Aorta (tissue), 5 donors: ENCODE measurements at places on chromosomes 3 and 15. TPM values are rescaled to one million over a fixed set of nuclear protein-coding genes. Genes with fewer than 3 reads are reported as not detected.

MASP1 gene
- polyA plus RNA-seq, result 2.7 TPM

C2CD4B gene
- polyA plus RNA-seq, result not detected

TMOD2 gene
- polyA plus RNA-seq, result 5.8 TPM

DNA sequence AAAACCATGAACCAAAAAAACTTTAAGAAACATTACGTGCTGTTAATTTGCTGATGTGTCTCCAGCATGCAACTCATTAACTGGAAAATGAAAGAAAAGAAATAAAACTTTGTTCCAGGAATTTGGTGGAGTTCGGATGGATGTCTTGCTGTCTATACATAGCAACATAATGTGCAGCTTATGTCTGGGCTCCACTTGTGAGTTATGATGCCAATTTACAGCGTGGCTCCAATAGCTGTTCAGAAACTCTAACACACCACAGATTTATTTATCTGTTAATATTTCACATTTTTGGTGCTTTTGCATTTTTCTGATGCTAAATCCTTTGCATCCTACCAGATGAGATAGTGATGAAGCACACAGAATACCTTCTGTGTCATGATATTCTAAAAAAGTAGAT, 45.1 kb downstream of the MAP4 start:
- no peak for DNase-seq

DNA sequence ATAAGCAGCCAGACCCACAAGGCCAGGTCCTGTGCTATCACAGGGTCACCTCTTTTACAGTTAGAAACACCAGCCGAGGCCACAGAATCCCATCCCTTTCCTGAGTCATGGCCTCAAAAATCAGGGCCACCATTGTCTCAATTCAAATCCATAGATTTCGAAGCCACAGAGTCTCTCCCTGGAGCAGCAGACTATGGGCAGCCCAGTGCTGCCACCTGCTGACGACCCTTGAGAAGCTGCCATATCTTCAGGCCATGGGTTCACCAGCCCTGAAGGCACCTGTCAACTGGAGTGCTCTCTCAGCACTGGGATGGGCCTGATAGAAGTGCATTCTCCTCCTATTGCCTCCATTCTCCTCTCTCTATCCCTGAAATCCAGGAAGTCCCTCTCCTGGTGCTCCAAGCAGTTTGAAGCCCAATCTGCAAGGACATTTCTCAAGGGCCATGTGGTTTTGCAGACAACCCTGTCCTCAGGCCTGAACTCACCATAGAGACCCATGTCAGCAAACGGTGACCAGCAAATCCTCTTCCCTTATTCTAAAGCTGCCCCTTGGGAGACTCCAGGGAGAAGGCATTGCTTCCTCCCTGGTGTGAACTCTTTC, 39.6 kb downstream of the TGM4 start:
- peak; percentile 88 for DNase-seq

GRCh38 chr3:99248130-99248529, 346.6 kb upstream of the DCBLD2 start:
- no peak for DNase-seq

DNA sequence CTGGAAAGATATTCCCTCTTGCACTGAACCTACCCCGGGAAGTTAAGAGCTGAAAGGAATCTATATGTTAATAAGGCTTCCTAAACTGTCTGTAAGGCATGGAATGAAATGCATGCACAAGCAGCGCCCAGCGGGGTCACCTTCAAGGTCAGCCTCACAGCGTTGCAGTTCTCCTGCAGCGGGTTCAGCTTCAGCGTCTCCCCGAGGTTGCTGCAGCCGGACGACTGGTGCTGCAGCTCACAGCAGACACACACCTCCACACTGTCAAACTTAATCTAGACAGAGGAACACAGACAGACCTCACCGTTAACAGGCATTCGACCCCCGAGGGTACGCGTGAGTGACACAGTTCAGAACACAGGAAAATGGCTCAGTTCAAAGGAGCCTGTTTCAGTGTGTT, 73.3 kb downstream of the NSMCE3 start:
- peak; percentile 42 for DNase-seq

GRCh38 chr15:52879904-52880303, 89.8 kb upstream of the ONECUT1 start:
- DNase-seq, result no peak

DNA sequence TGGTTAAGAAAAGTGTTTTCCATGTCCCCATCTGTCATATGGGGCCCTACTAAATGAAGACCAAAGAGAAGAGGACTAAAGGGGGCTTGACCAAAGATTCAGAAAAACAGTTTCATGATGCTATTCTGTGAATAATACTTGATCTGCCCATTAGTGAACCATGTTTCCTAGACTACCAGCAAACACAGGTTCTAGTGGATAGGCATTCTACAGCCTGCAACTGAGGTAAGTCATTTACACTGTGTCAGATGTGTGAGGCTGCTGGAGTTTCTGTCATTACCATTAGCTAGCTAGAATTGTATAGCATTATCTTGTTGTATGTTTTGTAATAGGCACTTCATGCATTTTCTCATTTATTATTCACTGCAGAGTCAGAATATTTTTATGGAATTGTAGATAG, 6.6 kb downstream of the GPR171 start:
- DNase-seq, result no peak

DNA sequence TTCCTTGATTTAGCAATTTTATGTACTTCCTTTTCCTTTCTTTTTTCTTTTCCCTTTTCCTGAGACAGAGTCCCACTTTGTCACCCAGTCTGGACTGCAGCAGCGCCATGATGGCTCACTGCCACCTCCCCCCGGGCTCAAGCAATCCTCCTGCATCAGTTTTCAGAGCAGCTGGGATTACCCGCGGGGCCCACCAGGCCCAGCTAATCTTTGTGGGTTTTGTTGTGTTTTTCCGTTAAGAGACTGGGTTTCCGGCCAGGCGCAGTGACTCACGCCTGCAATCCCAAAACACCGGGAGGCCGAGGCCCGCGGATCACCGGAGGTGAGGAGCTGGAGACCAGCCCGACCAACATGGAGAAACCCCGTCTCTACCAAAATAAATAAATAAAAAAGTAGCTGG, 17.7 kb downstream of the GOLGA8S start:
- DNase-seq, result peak; percentile 79
